ENCODE measurements at places on chromosomes 11 and 22.

DNA sequence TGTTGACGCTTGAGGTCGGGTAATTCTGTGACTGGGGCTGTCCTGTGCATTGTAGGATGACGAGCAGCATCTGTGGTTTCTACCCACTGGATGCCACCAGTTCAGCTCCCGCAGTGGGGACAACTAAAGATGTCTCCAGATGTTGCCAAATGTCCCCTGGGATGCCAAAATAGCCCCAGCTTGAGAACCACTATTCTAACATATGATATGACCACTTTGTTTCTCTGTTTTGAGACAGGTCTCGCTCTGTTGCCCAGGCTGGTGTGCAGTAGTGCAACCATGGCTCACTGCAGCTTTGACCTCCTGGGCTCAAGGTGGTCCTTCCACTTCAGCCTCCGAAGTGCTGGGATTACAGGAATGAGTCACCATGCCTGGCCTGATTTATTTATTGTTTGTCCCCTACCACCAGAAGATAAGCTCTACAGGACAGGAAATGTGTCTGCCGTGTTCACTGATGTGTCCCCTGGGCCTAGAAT lies 4.4 kb upstream of the MEN1 start:
- no peak for DNase-seq

DNA sequence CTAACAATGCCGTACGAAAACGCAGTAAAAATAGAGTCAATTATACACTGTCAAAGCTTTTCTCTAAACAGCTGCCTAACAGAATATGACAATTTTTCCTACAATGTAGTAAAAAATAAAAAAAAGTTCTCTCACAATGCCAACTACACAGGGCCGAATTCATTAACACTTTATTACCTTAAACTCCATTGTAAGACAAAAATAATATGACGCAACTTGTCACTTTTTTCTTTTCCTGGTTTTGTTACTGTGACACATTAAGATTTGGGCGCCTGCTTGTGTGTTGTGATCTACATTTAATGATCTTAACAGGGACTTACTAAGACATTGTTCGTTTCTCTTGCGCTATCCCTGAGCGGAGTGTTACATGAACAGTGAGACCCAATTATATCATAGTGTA lies 204.1 kb downstream of the INSC start:
- no peak for DNase-seq

- DNase-seq: no peak
Observed at GRCh38 chr11:46075928-46076327, 45.3 kb downstream of the PHF21A start.

- no peak for DNase-seq
Observed at GRCh38 chr11:124096364-124096763, 18.9 kb upstream of the VWA5A start.

DNA sequence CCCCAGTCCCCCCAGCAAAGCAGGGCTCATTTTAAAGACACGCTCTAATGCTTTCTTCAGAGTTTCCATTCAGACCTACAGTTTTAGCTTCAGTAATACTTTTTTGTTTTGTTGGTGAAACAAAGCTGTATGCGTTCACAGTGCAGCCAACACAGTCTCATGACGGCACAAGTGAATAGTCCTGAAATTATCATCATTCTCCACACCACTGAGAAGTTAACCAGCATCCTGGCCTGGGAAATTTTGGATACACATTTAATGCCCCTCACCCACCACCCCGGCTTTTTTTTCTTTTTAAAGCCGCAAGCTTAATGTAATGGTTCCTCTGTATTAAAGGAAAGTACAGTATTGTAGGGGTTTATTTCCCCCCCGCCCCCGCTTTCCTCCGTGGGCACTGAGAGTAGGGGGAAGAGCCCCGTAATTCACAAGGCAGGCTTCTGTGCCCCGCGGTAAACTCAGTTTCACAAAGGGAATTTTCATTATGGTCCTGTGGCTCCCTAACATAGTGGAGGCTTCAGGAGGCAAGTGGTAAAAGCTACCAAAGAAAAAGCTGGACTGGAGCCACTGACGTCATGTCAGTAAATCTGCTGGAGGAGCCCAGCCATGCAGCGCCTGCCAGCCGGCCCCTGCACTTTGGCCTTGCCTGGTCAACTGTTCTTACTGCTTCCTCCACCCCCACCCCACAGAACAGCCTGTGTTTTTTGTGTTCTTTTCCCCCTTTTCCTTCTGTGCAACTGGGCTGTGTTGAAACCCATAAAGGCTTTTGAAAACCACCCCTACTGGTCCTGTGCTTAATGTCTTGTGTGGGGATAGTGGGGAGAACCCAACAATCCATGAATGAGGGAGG lies 18.2 kb downstream of the TEAD1 start:
- no peak for DNase-seq

DNA sequence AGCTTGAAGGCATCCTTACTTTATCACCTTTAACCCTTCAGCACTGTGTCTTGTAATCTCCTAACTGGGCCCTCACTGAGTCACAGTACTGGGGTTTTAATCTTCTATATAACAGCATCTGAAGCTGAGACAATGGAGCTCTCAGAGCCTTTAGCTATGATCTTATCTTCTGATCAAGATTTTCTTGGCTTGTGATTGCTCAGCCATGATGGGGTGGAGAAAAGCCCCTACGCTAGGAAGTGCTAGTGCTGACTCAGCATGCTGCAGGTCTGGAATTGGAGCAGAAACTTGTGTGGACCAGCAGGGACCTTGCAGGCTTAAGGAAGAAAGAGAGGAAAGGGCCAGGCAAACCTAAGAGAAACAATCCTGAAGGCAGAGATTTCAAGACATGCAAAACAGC lies 71.7 kb upstream of the EED start:
- no peak for DNase-seq

DNA sequence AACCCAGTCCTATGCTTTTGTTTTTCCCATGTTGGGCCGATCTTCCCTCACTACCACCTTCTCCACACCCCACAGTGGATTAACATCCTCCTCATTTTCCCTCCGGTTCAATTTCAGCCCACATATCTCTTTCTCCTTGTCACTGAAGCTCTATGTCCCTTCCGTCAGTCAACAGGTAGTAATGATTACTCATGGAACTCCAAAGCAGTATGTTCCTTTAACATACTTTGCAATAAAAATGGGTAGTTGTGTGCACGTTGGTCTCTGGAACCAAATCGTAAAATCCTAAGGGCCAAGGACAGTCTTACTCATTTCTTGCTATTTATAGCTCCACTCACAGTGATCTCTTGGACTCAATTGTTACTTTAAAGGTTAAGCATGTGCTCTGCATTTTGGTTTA lies 20.2 kb downstream of the AMOTL1 start:
- no peak for DNase-seq

- peak; percentile 60 for DNase-seq
Observed at GRCh38 chr11:115695677-115696364, 191.6 kb upstream of the CADM1 start.

DNA sequence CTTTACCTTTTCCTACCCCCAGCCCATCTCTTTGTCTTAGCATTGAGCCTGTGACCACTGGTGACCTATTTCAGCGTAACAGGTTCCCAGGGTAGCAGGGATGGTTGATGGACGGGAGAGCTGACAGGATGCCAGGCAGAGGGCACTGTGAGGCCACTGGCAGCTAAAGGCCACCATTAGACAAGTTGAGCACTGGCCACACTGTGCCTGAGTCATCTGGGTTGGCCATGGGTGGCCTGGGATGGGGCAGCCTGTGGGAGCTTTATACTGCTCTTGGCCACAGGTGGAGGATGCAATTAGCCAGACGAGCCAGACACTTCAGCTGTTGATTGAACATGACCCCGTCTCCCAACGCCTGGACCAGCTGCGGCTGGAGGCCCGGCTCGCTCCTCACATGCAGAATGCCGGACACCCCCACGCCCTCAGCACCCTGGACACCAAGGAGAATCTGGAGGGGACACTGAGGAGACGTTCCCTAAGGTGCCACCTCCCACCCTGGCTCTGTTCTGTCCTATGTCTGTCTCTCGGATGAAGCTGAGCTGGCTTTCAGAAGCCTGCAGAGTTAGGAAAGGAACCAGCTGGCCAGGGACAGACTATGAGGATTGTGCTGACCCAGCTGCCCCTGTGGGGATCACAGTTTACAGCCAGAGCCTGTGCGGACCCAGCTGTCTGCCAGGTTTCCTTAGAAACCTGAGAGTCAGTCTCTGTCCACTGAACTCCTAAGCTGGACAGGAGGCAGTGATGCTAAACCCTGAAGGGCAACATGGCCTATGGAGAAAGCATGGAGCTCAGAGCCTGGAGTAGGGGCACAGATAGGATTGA lies 29.8 kb downstream of the PIK3IP1 start:
- no peak for DNase-seq

DNA sequence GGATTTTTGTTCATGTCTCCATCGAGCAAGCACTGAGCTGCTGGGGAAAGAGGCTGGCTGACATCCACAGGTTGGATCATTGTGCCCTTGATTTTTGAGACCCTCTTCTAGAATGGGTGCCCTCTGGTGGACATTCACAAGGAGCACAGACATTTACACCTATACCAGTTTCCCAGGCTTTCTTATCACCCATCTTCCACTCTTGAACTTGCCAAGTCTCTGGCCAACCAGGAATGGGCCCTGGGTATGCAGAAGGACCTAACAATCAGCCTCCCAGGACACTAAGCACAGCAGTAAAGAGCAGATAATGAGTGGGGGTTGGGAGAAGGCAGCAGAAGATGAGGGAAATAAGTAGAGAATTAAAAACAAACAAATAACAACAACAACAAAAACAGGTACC lies 5.7 kb upstream of the INTS4 start:
- peak; percentile 60 for DNase-seq

DNA sequence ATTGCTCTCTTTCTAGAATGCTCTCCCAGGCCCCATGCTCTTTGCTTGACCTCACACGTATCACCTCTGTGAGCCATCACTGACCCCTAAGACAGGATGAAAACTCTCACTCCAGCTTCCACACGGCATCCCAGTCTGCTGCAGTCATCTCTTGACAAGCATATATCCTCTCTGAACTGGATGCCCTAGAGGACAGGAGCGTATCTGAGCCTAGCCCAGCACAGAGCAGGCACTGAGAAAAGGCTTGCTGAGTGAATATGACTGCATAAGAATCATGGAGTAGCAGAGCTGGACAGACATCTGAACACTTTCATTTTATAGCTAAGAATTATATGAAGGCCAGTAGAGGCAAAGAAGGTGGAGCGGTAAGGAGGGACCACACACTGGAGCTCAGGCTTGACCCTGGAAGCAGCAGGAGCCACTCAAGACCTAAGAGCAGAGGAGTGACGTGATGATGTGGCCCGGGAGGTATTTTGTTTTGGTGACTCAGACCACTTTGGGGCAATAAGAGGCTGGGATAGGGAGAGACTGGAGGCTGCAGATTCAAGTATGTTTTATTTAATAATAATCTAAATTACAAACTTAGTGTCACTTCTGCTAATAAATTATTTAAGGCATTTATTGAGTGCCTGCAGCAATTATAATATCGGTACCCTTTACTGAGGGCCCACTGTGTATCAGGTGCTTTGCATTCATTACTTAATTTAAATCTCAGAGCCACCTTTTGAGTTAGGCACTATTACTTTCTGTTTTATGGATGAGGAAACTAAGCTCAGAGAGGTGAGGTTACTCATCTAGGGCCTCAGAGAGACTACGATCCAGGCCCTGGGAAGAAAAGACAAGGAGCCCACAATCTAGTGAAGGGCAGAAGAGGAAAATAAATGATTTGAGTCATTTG lies 42.6 kb downstream of the MAP6 start:
- DNase-seq: no peak

DNA sequence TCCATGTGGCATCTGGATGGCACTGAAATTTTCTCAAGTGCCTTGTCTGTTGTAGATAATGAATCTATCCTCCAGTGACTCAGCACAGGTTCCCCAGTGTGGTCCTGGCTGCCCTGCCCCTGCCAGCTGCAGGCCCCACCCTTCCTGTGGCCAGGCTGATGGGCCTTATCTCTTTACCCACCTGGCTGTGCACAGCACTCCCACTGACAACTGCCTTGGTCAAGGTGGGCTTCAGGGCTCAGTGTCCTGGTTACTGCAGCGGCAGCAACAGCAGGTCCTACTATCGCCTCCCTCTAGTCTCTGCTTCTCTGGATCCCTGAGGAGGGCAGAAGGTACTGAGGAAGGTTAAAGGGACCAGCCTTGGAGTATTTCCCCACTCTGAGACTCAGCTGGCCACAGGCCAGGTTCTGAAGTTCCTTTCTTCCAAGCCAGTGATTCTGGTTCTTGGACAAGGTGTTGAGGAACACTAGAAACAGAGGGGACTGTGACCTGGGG lies 3.1 kb downstream of the HMBS start:
- no peak for DNase-seq

DNA sequence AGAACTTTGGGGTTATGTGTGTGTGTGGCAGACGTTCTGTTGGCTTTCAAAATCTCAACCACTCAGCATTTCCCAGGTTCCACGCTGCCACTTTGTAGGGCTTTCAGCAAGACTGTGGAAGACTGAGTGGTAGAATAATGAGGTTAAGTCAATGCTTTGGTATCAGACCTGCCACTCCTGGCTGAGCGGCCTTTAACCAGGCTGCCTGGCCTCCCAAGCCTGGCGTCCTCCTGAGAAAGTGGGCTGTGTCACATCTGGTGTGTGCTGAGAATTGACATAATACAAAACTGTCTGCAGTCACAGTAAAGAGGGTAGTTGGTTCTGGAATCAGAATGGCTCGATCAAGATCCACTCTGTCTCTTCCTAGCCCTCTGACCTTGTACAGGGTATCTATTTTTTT lies 126.5 kb downstream of the DBX1 start:
- DNase-seq: no peak

- DNase-seq: no peak
Observed at GRCh38 chr22:49155039-49155769, 672.5 kb downstream of the BRD1 start.

GRCh38 chr11:13276454-13276831 lies 1.1 kb upstream of the BMAL1 start:
- DNase-seq: no peak

DNA sequence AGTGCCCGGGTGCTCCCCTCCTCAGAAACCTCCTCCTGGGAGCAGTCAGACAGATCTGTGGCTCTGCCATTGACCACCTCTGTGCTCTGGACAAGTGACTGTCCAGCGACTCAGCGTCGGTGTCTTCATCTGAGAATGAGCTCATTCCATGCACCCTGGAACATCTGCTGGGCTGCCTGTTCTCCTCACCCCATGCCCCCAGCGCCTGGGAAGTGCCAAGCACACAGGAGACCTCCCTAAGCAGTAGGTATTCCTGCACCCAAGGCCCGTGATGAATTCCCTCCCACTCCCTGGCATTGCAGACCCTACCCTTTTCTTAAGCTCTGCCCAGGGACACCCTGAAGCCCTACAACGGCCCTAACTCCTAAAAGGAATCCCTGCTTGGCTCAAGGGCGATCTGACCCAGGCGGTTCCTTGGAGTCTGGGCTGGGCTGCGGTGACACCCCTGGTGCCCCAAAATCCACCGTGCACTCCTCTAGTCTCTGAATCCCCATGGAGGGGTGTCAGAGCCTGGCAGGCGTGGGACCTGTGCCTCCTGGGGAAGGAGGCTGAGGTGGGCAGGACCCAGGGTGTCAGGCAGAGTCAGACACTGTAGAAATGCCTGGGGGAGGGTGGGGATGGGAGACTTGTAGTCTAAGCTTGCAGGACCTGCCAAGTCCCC lies 92.0 kb downstream of the CEP164 start:
- no peak for DNase-seq

Measured in NCI-H1417 treated with DMSO at 0.1 percent for 48 hours (cell line).